Activated naive CD8-positive, alpha-beta T cell treated with anti-CD3 and anti-CD28 coated beads for 36 hours (primary cell): ENCODE measurements at places on chromosomes 1 and 21.

DNA sequence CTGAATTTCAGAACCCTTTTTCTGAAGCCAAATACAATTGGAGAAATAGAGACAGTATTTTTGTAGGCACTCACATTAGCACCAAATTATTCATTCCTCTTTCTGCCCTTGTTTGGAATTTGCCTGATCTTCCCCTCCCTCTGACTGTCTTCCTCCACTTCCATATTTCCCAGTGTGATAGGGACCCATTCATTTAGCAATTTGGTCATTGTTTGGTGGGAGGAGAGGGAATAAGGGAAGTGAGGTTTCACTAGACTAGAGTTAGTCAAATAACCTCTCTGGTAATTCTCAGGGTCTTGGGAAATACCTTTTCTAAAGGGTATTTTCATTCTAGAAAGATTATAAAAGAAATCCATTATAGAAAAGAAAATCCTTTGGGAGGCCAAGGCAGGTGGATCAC, 31.0 kb upstream of the MTMR11 start:
- DNase-seq, result no peak

GRCh38 chr1:210293171-210293607, 35.5 kb upstream of the HHAT start:
- no peak for DNase-seq

DNA sequence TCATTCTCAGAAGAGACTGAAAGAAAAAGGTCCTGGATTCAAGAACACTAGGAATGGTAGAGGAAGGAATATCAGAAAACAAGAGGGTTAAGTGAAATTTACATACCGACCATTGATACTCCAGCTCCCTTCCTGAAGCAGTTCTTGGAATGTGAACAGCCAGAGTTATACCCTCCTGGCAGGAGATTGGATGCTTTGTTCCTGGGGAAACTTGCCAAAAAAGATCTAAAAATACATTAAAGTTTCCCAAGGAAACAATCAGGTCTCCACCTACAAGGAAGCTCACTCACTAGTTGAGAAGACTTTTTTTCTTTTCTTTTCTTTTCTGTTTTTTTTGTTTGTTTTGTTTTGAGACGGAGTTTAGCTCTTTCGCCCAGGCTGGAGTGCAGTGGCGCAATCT, 91.1 kb downstream of the HLX start:
- no peak for DNase-seq

DNA sequence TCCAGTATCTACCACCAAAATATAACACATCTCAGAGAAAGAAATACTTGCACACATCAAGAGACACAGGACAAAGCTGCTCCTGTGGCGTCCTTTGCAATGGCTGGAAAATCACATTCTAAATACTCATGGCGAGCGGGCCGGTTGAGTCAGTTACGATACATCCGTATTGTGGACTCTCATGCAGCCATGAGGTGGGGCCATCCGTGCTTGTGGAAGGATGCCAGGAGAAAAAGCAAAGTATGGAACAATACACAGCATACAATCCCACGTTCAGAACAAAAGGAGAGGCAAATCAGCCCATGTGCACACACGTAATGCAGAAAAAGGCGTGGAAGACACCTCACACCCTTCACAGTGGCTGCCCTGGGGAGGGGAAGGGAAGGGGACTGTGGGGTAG, 13.1 kb downstream of the ATP13A2 start:
- no peak for DNase-seq

DNA sequence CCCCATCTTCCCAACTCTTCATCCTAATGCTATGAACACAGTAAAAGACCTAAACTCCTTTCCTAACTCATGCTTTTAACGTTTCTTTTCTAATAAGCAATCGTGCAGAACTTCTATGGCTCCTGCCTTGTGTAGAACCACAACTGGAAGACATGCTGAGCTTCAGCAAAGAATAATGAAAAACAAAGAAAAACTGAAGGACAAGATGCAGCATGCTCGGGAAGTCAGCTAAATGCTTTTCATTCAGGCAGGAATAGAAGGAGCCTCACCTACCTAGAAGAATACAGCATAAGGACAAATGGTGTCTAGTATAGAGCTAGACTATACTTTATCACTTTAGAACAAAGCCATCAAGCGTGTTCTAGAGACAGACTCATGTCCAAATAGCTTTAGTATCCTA, 45.9 kb downstream of the LUZP1 start:
- no peak for DNase-seq

GRCh38 chr1:203028784-203029553, 2.7 kb downstream of the PPFIA4 start:
- no peak for DNase-seq

- no peak for DNase-seq
Observed at GRCh38 chr1:228830954-228831481, 95.7 kb downstream of the RHOU start.

GRCh38 chr1:58738876-58739275, 39.0 kb upstream of the MYSM1 start:
- no peak for DNase-seq

- DNase-seq, result no peak
Observed at GRCh38 chr1:247013391-247013790, 5.5 kb upstream of the ZNF695 start.

GRCh38 chr1:36420409-36420808, 22.7 kb upstream of the LSM10 start:
- DNase-seq, result no peak

- DNase-seq, result no peak
Observed at GRCh38 chr1:172252958-172253357, 167.5 kb upstream of the C1orf105 start.

- DNase-seq, result no peak
Observed at GRCh38 chr1:227362039-227362438, 43.7 kb upstream of the CDC42BPA start.

- DNase-seq, result no peak
Observed at GRCh38 chr1:201848230-201848629, 19.3 kb downstream of the IPO9 start.

GRCh38 chr1:182984621-182985020, 31.7 kb upstream of the SHCBP1L start:
- DNase-seq, result no peak

DNA sequence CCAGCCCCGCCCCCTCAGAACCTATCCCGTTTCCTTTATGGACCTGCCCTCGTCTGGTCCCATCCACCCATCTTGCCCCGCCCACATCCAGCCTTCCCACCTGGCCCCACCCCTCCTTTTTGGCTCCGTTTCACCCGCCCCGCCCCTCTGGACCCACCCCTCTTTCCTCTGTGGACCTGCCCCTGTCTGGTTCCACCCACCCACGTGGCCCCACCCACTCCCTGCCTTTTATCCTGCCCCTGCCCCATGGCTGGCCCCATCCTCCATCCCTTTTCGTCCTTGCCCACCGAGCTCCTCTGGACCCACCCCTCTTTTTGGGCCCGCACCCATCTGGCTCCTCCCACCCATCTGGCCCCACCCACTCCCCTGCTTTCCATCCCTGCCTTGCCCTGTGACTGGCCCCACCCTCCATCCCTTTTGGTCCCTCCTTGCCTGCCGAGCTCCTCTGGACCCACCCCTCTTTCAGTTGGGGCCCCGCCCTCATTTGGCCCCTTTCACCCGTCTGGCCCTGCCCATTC, 177.3 kb downstream of the CAMTA1 start:
- peak; percentile 80 for DNase-seq

DNA sequence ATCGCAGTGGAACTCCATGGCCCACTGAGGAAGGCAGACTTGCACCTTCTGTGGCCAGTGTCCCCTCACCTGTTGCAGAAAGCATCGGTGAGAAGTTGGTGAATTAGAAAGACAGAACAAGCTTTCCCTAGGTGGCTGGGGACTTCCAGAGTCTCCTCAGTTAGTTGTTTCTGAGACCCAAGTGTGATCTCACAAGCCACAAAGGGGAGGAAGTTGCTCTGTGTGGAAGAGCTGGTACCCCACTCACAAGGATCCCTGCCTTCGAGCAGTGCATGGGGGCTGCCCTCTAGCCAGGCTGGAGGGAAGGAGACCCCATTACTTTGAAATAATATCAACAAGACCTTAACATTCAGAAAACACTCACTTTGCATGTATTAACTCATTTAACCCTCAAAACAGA, 2.1 kb downstream of the PRELP start:
- DNase-seq, result no peak

- peak; percentile 1 for DNase-seq
Observed at GRCh38 chr21:32726839-32727686, 750 bp downstream of the SYNJ1 start.

DNA sequence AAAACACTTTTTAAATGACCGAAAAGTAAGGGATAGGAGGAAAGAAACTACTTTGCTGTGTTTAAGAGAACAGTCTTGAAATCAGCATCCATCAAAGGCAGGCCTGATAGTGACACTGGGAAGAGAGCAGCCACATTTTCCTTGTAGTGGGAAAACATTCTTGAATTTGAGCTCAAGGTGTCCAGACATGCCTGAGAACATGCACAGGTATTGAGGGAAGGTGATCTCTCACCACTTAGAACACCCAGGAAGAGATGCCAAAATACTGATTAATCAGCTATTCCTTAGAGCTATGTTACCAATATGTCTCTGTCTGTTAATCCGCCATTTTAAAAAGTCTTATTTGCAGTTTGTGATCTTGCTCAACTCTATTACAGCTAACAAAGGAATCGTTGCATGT, 25.9 kb downstream of the IL12RB2 start:
- no peak for DNase-seq

GRCh38 chr1:162562470-162562828, 927 bp downstream of the UAP1 start:
- DNase-seq, result no peak

DNA sequence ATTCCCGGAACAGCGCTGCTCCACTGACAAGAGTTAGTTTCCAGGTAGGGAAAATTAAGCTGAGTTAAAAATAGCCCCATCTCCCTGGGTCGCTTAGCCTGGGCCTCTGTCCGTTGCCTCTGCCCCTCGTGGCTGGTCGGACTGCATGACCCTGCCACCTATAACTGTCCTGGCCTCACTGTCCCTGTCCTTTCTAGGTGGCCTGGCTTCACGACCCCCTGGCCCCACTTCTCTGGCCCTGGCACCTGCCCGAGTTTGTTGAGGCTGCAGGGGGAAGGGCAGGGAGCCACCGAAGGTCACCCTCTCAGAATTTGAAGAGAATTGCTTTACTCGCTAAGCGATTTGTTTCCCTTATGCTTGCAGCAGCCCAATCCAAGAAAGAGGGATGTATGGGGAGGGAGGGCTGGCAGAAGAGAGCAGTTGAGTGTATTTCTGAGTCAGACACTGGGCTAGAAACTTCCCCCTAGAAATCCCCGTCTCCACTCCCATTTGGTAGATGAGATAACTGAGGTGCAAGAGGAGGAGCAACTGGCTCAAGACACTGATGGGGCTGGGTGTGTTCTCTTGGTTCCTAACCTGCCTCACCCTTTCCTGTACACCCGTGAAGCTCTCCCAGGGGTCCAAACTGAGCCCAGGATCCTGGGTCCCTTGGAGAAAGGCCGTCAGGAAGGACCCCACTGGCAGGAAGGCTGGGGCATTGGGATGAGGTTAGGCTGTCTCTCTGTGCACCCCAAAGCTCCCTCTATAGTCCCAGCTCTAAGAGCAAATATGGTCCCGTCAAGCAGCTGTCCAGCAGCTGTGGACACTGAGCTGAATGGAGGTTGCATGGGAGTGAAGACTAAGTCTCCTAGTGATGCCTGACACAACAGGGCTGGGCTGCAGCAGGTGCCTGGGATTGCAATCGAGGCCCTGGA, 2.9 kb upstream of the EDN2 start:
- DNase-seq, result no peak

- DNase-seq, result no peak
Observed at GRCh38 chr1:65343286-65343685, 33.9 kb downstream of the DNAJC6 start.

GRCh38 chr1:13697738-13698137, 2.2 kb upstream of the PRDM2 start:
- no peak for DNase-seq

DNA sequence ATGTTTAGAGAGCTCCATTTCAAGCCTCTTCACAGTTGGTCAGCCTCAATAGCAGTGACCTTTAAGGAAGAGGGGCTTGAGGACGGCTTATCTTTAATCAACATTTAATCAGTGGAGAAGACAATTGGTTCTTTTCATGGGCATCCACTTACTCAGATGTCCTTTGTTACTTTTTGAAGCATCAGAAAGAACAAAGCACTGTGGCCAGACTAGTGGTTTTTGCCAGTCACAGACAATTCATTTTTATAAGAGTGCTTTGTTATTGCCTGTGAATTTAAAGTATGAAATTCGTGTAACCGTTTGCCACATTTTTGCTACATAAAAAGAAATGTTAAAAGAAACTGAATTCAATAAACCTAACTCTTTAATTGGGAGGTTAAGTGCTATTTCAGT, 222.8 kb downstream of the TPR start:
- DNase-seq, result no peak

DNA sequence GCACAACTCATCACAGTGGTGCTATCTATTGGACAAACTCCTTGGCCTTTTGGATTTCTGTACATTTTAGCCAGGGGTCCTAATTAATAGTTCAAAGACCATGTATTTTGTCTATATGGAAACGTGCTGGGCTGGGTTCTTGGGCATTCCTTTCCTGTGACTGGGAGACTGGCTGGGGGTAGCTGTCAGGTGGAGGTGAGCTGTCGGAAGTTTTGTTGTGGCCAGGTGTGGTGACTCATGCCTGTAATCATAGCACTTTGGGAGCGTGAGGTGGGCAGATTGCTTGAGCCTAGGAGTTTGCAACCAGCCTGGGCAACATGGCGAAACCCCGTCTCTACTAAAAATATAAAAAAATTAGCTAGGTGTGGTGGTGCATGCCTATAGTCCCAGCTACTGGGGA, 392.4 kb downstream of the RPS6KC1 start:
- no peak for DNase-seq

DNA sequence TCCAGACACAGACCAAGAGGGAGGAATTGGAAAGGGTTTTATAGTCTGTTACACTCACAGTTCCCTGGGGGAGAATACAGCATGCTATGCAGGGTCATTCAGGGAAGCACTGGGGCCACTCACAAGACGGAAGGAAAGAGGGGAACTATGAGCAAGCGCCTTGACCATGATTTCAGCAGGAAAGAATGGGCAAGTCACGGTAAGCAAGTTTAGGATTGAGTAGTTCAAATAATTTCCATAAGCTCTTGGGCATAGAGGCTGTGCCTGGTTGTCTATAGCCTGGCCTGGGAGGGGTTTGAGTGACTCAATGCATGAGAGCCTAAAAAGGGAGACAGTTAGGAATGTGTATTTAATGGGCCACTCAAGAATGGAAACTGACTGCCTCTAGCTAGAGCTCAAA, 176.7 kb downstream of the TTLL7 start:
- DNase-seq, result no peak

DNA sequence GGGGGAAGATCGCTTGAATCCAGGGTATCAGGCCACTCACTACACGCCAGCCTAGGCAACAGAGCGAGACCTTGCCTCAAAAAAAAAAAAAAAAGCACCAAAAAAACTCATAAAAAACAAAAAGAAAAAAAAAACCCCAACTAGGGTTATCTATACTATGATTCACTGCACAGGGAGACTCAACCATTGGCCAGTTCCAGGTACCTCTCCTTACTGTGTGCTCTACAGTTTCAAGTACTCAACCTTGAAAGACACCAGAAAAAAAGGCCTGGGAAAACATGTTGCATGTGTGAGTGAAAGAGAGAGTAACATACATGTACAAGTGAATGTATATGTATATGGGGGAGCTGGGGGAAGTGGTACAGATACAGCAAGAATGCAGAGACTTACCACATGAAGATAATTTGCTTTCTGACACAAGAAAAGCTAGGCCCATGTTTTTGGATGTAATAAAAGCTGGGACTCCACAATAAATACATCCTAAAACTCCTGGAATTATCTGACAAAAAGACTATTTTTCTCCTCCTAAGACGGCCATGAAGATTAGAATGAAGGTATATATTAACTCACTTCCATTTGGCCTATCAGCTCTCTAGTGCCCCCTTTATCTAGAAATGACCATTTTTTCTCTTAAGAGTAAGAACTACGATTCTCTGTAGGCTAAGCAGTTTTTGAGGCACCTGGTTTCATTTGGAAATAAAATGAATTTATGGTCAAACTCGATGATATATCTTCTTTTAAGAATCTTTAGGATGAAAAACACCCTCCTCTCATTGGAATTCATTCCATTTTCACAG, 52.2 kb downstream of the SLC27A3 start:
- no peak for DNase-seq
